LoVo (cell line): ENCODE measurements at places on chromosomes 5 and 9.
A peak's percentile ranks its signal among the peaks of the same experiment; 100 is the strongest.

DNA sequence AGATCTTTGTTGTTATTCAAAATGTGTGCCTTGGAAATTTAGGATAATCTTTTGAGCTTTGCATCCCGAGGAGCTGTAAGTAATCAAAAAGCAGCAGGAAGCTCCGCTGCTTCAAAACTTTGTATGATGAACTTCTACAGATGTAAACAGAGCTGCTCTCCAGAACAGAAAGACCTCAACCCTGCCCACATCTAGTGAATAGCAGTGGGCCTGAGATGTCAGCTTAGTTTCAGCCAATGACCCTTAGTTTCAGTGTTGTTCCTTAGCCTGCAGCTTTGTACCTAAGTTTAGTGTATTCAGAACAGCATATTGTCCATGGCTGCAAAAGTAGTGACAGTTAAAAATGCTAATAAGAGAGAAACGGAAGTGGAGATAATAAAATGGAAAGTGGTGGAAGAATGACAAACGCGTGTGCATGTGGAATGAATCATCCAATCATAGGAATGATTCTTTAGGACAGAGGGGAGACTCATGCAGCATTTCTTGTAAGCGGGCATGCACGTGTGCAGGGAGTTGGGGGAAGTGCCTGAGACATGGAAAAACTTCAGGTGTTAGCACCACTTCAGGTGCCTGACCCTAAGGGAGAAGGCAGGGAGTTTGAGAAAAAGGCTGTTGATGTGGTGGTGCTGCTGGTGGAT, 24.9 kb downstream of the SNX24 start:
- DNase-seq = no peak

DNA sequence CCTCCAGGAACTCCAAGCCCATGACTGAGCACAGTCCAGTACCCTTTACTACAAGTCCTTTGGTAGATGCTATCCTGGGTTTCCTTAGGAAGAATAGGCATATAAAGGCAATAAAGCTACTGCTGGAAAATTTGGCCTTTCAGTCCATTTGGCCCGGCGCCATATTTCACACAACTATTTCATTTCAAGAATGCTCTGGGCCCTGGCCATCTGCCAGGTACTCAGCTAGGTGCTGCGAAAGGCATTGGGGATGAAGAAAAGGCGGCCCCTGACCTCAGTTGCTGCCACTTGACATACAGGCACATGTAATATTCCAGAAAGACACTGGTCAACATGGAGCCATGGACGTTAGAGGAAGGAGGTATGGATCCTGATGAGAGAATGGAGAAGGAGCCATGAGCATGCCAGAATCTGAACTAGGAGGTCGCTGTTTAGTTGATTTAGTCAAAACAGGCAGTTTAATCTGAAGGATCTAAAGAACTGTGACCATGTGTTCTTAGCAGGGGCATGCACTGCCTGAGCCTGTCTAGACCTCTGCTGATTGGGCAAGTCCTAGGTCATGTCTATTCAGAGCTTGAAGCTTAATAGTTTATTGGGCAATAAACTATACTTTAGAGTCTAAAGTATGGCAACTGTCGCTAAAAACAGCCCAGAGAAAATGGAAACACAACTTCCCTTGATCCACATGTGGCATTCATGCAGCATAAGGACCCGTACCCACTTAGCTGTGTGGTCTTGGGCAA, 149.3 kb downstream of the MELK start:
- DNase-seq = peak; percentile 52

DNA sequence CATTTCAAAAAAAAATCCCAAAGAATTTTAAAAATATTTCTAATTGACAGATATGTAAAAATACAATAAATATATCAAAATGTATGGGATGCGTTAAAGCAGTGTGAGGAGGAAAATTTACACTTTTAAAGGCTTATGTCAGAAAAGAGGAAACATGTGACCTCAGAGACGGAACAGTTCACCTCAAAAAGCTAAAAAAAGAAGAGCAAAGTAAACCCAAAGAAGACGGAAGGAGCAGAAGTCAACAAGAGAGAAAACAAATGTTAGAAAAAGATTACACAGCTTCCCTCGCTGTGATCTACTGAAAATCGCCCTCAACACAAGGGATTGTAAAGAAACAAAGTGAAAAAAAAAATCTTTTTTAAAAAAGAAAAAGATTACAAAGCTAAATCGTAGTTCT, 186.9 kb downstream of the AUH start:
- DNase-seq = no peak

DNA sequence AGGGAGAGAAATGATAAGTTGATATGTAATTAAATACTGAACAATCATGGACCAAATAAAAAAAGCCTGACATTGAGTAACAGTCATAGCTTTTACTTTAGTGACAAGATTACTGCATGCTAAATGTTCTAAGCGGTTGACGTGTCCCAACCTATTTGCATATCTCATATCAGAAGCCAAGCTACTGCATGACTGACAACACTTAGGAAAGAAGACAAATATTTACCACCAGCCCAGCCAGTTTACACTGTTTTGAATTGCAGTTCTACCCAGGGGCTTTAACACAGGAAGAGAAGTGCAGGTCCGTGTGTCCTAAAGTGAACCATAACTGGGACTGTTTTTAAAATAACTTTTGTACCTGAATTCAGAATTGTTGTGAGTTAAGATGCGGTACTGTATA, 219.9 kb downstream of the PRDM9 start:
- no peak for DNase-seq

GRCh38 chr9:22969350-22969979, 522.8 kb downstream of the DMRTA1 start:
- DNase-seq = no peak

DNA sequence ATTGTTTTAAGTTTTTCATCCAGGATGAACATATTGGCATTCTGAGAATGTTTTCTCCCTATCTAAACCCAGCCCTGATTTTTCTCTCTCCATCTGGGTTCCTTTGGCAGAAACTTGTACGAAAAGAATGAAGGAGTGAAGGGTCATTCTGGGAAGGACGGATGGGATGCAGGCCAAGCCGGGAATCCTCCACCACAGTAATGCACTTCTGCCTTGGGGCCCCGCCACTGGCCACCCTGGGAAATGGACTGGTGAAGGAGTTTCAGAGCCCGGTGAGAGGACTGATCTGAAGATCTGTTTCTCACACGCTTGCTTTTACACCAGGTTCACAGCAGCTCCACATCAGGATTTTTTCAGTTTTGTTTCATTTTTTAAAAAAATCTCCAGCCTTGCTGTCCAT, 554.8 kb downstream of the BNC2 start:
- DNase-seq = no peak

DNA sequence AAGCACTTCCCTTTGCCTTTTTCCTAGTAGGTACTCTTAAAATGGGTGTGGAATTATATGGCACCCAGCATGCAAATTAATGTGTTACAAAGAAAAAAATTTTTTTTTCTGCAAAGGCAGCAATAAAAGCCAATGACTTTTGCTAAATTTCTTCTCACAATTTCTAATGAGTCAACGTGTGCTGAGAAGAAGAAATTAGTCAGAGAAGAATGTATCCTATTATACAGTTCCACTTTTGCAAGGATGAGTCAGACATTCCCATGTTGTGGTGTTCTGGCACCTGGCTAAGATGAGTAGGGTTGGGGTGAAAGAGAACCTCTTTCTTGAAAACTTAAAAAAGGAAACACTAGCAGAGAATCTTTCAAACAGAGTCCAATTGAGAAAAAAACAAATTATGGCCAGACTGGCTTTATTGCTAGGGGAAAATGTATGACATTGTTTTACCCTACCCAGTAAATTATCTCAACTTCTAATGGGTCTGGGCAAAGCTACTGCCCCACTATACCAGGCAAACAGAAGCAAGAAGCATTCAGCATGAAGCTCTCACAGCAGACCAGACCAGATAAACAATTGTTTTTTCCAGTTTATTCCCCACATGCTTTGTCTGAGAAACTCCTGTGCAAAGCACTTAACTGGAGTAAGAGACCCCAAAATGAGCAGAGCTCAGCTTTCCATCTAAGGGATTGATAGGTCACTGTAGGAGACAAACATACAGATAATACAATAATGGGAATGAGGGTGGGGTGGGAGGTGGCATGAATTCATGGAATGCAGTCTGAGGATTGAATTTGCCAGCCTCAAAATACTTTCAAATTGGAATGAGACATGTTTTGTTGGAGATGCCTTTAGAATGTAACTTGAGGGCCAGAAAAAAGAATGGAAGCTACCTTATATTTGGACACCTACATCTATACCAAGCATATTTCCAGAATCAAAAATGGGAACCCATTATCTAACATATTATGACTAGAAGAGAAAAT, 220.8 kb upstream of the RFX3 start:
- DNase-seq = peak; percentile 89

GRCh38 chr9:93058355-93059010, at the start of gene SUSD3:
Gene SUSD3, plus strand, starts transcription at chr9:93058701. Its CDS starts 42 bp downstream, at chr9:93058743.
- peak; percentile 29 for DNase-seq

DNA sequence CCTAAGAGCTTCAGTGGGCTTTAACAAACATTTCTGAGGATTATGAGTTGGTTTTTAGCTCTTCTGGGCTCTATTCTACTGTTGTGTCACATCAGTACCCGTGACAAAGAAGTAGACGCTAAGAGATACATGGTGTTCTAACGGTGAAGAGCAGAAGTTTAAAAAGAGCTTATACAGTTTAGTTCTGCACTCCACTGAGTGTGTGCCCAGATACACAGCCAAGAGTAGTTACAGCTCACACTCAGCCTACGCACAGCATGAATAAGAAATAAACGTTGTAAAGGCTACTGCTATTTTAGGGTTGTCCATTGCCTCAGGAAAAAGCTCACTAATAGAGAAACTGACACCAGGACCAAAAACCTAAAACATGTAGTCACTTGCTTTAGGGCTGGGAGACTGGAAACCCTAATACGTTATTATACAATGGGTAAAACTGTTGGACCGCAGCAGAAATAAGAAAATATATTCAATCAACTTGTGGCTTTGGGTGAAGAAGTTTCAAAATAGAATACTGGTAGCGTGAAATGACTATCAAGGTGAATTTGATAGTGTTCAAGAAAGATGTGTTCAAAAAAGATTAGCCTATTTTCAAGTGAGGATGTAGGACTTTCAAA, 34.7 kb downstream of the PSIP1 start:
- no peak for DNase-seq

GRCh38 chr9:137504432-137504777, 45.3 kb upstream of the NSMF start:
- DNase-seq = no peak

- DNase-seq = peak; percentile 48
Measured at GRCh38 chr5:81838307-81838906, 87.5 kb upstream of the SSBP2 start.

DNA sequence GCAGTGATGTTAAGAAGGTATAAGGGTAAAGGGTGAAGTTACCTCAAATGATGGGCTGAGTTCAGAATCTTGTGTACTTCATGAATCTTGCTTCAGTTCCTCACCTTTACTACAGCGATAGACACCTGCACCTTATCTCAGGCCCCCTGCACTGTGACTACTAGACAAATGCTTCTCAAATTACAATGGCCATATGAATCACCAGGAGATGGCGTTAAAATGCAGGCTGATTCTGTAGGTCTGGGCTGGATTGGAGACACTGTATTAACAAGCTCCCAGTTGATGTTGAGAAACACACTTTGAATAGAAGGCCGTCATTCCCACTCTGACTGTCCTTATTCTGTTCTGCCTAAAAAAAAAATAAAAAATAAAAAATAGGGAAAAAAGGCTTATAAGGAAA, 29.8 kb downstream of the TARS1 start:
- DNase-seq = no peak

GRCh38 chr5:113984928-113985327, 376.9 kb upstream of the KCNN2 start:
- DNase-seq = no peak

DNA sequence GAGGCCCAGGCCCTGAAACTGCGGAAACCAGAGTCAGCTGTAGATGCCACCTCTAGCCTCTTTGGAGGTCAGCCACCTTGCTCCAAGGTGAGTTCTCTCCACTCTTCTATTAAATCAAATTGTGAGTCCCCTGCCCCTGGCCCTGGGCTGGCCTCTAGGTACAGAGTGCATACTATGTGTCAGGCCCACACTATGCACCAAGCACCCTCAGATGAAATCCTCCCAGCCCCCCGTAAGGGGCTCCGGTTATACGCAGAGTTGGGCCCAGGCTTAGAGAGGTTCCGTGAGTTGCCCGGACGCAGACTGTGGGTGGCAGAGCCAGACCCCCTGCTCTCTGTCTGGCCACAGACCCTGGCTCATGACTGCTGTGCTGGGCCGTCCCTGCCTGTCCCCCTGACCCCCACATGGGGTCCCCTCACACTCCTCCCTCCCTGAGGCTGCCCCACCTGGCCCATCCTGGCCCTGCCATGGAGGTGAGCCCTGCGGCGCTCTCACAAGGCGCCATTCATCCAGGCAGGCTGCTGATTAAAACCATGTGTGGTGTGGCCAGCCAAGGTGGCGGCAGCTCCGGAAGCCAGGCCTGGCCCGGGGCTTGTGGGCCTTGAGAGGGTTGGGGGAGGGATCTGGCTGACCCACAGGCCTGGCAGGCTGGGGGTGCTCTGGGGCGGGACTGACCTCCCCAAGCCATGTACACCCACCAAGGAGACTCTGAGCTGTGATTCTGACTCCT, 65.5 kb upstream of the SYNPO start:
- no peak for DNase-seq

- DNase-seq = no peak
Measured at GRCh38 chr9:110975278-110975677, 63.0 kb downstream of the LPAR1 start.

- no peak for DNase-seq
Measured at GRCh38 chr5:66769839-66770617, 173.8 kb downstream of the MAST4 start.

GRCh38 chr9:117014061-117014460, 327.0 kb downstream of the TRIM32 start:
- no peak for DNase-seq

- peak; percentile 67 for DNase-seq
Measured at GRCh38 chr9:34675048-34675714, 12.7 kb upstream of the CCL27 start.

DNA sequence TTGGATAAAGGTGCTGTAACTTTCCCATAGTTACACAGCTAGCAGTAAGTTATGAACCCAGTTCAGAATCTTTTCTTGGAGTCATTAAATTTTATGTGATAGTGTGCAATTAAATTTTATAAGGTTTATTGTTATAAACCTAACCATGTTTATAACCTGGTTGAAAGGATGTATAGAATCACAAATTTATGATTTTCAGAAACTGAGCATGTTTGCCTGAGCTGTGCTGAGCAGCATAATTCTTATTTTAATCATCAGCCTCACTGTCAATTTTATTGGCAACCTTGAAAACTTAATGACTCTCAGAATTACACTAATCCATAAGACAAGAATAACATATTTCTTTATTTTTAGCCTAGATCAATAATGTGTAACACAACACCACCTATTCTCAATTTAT, 46.9 kb downstream of the ADAMTS19 start:
- no peak for DNase-seq
